ENCODE measurements at places on chromosomes 5 and 9. TPM values are rescaled to one million over a fixed set of nuclear protein-coding genes. Genes with fewer than 3 reads are reported as not detected.

- DNase-seq, result no peak
Measured at GRCh38 chr5:66041627-66042026, 102.5 kb upstream of the SREK1 start.

DNA sequence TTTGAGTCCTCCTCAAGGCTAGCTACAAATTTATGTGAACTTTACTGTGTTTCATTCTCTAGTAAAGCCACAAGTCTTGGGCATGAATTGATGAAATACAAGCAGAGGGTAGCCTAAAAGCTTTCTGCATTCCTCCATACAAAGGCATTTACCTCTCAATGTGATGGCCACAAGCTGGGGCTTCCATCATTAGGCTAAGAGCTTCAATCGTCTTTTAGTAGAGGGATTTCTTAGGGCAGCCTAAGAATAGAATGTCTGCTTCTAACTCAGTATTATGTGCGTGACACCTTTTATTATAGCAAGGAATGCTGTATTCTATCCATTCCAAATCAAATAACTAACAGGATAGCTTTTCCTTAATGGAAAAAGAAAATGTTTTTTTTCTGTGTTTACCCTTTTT is 3.7 kb downstream of the PLAC8L1 start:
- no peak for DNase-seq

- peak; percentile 25 for DNase-seq
Measured at GRCh38 chr5:27217155-27217956, 179.0 kb upstream of the CDH9 start.

DNA sequence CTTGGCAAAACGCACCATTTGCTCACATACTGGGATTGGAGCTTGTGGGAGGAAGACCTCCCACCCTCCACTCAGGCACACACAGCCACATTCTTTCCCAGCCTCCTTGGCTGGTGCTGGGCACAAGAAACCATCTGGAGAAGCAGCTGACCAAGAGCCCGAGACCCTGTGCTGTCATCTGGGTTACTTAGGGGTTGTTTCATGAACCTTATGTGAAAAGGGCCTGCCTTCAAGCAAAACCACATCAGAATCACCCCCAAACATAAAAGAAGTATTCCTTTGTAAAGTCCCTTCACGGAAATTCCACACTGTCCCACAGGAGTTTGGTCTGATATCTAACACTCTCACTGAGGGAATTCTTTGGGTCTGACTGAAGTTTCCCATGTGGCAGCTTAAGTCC is 172.1 kb downstream of the NR3C1 start:
- DNase-seq, result no peak

- DNase-seq, result no peak
Measured at GRCh38 chr9:136687721-136688223, 515 bp upstream of the AGPAT2 start.

DNA sequence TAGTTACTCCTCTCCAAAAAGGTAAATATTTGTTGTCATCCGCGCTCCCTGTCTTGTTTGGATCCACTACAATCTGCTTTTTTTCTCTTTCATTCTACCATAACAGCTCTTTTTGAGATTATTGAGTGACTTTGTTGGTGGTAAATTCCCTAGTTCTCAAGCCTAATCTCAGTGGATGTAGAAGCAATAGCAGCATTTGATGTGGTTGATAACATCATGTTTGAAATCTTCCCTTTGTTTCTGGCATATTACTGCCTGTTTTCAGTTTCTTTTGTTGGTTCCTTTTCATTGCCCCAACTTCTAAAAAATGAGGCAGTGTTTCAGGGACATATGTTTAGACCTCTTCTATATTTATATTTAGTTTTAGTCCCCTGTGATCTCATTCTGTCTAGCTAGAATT is 8.9 kb downstream of the CDC42SE2 start:
- no peak for DNase-seq

The INSYN2B gene
- total RNA-seq, result 0.30 TPM

The FSTL4 gene
- not detected for total RNA-seq

All from Right ventricle myocardium superior (tissue), 1 donor.